ENCODE measurements at places on chromosomes 4 and X. TPM values are rescaled to one million over a fixed set of nuclear protein-coding genes. Genes with fewer than 3 reads are reported as not detected.

CCDC110 gene
- 0.88 TPM for total RNA-seq

BANK1 gene
- not detected for total RNA-seq

CPEB2 gene
- total RNA-seq, result 8.4 TPM

EIF4E gene
- total RNA-seq, result 106 TPM

ARMCX5 gene
- 19.2 TPM for total RNA-seq

ARSJ gene
- total RNA-seq, result 34.6 TPM

CSAG2 gene
- total RNA-seq, result not detected

TSC22D3 gene
- 105 TPM for total RNA-seq

CCNA2 gene
- total RNA-seq, result 35.6 TPM

TSR2 gene
- 16.6 TPM for total RNA-seq

ATP1B4 gene
- total RNA-seq, result not detected
